ENCODE measurements at places on chromosomes 6 and 20.

GRCh38 chr20:43161716-43162115 lies 28.0 kb downstream of the PTPRT start:
- H3K27ac ChIP-seq, result no peak overlapping the region
- no peak for DNase-seq
- H3K4me1 ChIP-seq, result no peaks in the 10 kb centered on the region
- no peak overlapping the region for H3K4me3 ChIP-seq
- H3K27me3 ChIP-seq, result no peaks in the 10 kb centered on the region

- no peak overlapping the region for H3K27ac ChIP-seq
- peak overlapping the region; percentile 5 for H3K4me3 ChIP-seq
These were observed 117.1 kb upstream of the EEF1E1 start for GRCh38 chr6:8219352-8219943.

- H3K27ac ChIP-seq, result peak overlapping the region; percentile 72
- DNase-seq, result peak; percentile 89
- H3K4me3 ChIP-seq, result peak overlapping the region; percentile 52
- peaks cover 12% of the 10 kb centered on the region for H3K4me1 ChIP-seq
- no peaks in the 10 kb centered on the region for H3K36me3 ChIP-seq
These were observed 15.8 kb upstream of the FAM8A1 start for GRCh38 chr6:17584241-17584803.

DNA sequence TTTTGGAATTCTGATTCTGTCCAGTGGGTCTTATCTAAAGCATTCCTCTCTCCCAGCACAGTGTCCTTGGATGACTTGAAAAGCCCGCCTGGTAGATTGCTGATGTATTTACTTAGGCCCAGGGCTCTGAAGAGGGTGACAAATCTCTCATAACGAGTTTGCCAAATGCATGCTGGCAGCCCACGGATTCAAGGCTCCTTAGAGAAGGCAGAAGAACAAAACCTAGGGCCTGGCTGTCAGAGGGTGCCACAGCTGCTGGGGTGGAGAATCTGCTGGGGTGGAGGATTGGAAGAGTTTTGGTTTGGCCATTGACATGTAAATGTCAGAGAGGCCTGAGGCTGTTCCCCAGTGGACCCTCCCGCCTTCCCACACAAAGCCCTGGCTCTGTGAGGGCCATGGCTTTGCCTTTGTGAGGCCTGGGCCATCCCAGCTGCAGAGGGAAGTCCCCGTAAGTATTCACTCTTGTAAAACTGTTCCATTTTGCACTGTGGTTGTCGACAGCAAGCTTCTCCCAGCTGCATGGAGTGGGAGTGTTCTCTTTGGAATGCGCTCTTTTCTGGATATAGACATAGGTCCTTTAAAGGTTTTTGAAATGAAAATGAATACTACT lies 50.3 kb downstream of the ANKRD6 start:
- H3K27ac ChIP-seq, result no peak overlapping the region
- H3K4me3 ChIP-seq, result no peak overlapping the region
- peaks cover 18% of the 10 kb centered on the region for H3K4me1 ChIP-seq
- peak; percentile 41 for DNase-seq

DNA sequence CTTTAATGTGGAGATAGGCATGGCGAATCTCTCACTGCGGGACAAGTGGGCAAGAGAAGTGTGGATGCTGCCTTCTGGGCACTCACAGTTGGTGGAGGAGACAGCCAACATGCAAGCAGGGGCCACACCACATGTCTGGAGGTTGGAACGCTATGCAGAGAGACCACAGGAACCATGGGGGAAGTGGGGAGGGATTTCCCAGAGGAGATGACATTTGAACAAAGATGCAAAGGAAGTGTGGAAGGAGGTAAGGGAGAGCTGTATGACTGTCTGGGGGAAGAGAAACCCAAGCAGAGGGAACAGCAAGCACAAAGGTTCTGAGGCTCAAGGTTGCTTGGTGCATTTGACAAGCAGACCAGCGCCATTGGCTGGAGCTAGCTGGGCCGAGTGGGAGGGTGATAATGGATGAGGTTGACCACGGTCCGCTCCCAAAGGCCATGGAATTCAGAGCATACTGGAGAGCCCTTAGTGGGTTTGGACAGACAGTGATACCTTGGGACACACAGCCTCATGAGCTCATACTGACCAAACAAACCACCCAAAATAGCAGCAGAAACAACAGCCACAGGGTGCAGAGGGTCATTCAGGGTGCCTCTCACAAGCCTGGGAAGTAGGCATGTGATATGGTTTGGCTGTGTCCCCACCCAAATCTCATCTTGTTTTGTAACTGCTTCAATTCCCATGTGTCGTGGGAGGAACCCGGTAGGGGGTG lies 7.6 kb upstream of the FAM110A start:
- H3K36me3 ChIP-seq, result no peaks in the 10 kb centered on the region
- no peak overlapping the region for H3K27ac ChIP-seq
- no peaks in the 10 kb centered on the region for H3K27me3 ChIP-seq
- H3K4me3 ChIP-seq, result no peak overlapping the region

- peak; percentile 45 for DNase-seq
- no peak overlapping the region for H3K27ac ChIP-seq
- no peaks in the 10 kb centered on the region for H3K36me3 ChIP-seq
These were observed 1.2 kb upstream of the PNPLA1 start for GRCh38 chr6:36268478-36269275.

- no peak overlapping the region for H3K27ac ChIP-seq
- DNase-seq, result no peak
- H3K4me3 ChIP-seq, result no peak overlapping the region
- H3K27me3 ChIP-seq, result no peaks in the 10 kb centered on the region
- no peaks in the 10 kb centered on the region for H3K4me1 ChIP-seq
- H3K36me3 ChIP-seq, result no peaks in the 10 kb centered on the region
These were observed 110.0 kb downstream of the SYNDIG1 start for GRCh38 chr20:24579475-24579874.

- H3K36me3 ChIP-seq, result peaks cover 14% of the 10 kb centered on the region
- H3K27ac ChIP-seq, result no peak overlapping the region
- peaks cover 10% of the 10 kb centered on the region for H3K4me1 ChIP-seq
These were observed 28.8 kb upstream of the HINT3 start for GRCh38 chr6:125927761-125928160.

DNA sequence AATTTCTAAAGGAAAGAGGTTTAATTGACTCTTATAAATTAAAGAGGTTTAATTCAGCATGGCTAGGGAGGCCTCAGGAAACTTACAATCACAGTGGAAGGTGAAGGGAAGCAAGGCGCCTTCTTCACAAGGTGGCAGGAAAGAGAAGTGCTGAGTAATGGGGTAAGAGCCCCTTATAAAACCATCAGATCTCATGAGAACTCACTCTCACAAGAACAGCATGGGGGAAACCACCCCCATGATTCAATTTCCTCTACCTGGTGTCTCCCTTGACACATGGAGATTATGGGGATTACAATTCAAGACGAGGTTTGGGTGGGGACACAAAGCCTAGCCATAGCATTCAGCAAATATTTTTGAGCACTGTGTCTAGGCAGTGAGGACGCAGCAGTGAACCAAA lies 3.9 kb upstream of the IPCEF1 start:
- no peaks in the 10 kb centered on the region for H3K4me1 ChIP-seq
- H3K27me3 ChIP-seq, result no peaks in the 10 kb centered on the region
- H3K27ac ChIP-seq, result no peak overlapping the region
- no peak overlapping the region for H3K4me3 ChIP-seq

DNA sequence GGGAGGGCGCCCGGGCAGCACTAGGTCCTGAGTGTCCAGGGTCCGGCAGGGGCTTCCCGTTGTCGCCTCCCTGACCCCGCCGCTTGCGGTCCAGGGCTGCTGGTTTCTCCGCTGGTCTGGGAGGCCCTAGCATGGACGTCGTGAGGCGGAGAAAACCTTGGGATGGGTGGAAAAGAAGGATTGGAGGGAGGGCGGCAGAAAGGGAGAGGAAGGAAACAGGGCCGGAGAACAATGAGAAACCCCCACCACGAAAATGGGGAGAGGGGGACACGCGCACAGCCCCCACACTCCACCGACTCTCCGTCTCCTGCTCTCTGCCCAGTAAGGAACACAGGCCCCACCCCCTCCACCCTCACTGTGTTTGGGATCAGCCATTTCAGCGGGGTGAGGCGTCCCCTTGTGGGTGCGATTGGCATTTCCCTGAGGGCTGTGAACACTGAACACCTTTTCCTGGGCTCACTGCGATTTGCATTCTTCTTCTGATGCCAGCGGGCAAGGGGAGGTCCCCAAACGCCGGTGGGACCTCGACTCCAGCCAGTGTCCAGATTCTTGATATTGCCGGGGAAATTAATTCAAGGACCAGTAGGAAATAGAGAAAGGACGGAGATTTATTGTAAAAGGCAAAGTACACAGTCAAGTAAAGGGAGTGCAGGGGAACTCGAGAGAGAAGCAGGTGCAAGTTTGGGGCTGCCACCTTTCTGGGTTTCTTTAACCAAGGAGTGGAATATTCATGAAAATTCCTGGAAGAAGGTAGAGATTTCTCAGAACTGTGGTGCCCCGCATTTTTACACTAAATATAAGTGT lies 3.3 kb upstream of the RAET1G start:
- H3K27ac ChIP-seq, result no peak overlapping the region
- H3K4me3 ChIP-seq, result peak overlapping the region; percentile 69
- H3K27me3 ChIP-seq, result peaks cover 9% of the 10 kb centered on the region
- H3K4me1 ChIP-seq, result no peaks in the 10 kb centered on the region

DNA sequence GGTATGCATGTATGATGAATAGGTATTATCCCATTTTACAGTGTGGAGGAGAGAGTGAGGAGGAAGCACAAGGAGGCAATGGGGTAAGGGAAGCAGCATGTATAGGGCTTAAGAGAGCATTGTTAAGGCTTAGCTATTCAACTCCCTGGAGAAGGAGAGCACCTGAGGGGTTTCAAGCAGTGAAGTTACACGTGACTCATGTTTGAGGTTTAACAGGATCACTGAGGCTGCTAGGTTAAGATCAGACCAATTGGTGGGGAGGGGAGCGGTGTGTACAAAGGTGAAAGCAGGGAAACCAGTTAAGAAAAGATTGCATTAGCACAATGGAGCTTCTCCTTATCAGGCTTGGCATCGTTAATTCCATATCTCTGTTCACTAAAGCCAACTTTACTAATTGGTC lies 64.4 kb upstream of the NHSL1 start:
- no peak for DNase-seq
- no peaks in the 10 kb centered on the region for H3K27me3 ChIP-seq
- H3K36me3 ChIP-seq, result no peaks in the 10 kb centered on the region
- H3K4me1 ChIP-seq, result no peaks in the 10 kb centered on the region
- H3K27ac ChIP-seq, result no peak overlapping the region

- no peaks in the 10 kb centered on the region for H3K27me3 ChIP-seq
- H3K27ac ChIP-seq, result no peak overlapping the region
- no peak for DNase-seq
These were observed 396.7 kb downstream of the CDC5L start for GRCh38 chr6:44784195-44784594.

GRCh38 chr6:142429195-142429594 lies 127.4 kb downstream of the ADGRG6 start:
- DNase-seq, result peak; percentile 26
- H3K27ac ChIP-seq, result no peak overlapping the region
- H3K36me3 ChIP-seq, result no peaks in the 10 kb centered on the region
- no peaks in the 10 kb centered on the region for H3K4me1 ChIP-seq
- H3K27me3 ChIP-seq, result no peaks in the 10 kb centered on the region

DNA sequence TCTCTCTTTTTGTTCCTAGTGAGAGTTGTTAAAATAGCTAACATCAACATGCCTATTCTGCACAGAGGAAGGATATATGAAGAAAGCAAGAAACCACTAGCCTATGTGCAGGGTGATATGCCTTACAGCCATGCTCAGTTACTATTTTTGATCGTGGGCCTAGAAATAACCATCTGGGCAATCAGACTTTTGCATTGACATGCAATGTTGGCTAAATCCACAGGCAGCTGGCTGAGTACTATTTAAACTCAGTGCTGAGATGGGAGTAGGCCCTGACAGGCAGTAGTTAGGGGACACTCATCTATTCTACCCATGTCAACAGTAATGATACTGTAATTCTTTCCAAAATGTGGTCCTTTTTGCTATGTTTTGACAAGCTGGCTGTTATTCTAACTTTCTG lies 89.6 kb downstream of the HDGFL1 start:
- no peak for DNase-seq
- H3K36me3 ChIP-seq, result no peaks in the 10 kb centered on the region

- no peaks in the 10 kb centered on the region for H3K36me3 ChIP-seq
- H3K4me1 ChIP-seq, result peaks cover 21% of the 10 kb centered on the region
- H3K27me3 ChIP-seq, result no peaks in the 10 kb centered on the region
- no peak overlapping the region for H3K27ac ChIP-seq
- no peak overlapping the region for H3K4me3 ChIP-seq
- DNase-seq, result peak; percentile 18
These were observed 6.1 kb downstream of the RAMACL start for GRCh38 chr6:166580076-166581050.

DNA sequence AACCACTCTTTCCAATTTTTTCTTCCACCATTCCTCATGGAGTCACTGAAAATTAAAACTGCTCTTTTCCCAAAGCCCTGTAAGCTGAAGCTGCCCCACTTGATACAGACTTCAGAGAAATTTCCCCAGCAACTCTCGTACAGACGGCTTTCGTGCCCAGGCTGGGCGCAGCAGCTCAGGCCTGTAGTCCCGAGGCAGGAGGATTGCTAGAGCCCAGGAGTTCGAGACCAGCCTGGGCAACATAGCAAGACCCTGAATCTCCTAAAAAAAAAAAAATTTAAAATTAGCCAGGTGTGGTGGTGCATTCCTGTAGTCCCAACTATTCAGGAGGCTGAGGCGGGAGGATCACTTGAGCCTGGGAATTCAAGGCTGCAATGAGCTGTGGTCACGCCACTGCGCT lies 6.6 kb downstream of the PPDPF start:
- no peak overlapping the region for H3K4me3 ChIP-seq
- H3K27ac ChIP-seq, result no peak overlapping the region
- H3K27me3 ChIP-seq, result no peaks in the 10 kb centered on the region
- H3K4me1 ChIP-seq, result no peaks in the 10 kb centered on the region
- no peak for DNase-seq

- no peak for DNase-seq
- no peak overlapping the region for H3K4me3 ChIP-seq
- peaks cover 34% of the 10 kb centered on the region for H3K4me1 ChIP-seq
- no peaks in the 10 kb centered on the region for H3K36me3 ChIP-seq
These were observed 66.4 kb downstream of the MDGA1 start for GRCh38 chr6:37631295-37631694.

DNA sequence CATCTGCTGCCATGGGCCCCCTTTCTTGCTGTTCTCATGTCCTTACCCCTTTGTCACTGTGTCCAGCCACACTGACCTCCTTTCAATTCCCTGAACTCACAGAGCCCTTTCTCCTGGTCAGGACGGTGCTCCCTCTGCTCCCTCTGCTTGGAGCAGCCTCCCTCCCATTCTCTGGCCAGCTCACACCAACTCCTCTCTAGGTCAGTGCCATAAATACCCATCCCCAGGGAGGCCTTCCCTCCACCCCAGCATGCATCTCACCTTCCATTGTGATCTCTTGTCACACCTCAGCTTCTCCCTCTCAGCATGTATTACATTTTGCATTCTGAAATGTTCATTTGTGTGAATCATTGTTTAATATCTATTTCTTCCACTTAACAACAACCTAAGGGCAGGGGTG lies 86.4 kb upstream of the PRND start:
- H3K27ac ChIP-seq, result no peak overlapping the region
- no peaks in the 10 kb centered on the region for H3K36me3 ChIP-seq
- peaks cover 17% of the 10 kb centered on the region for H3K4me1 ChIP-seq
- DNase-seq, result no peak

All from GM23248 (cell line).